ENCODE measurements at places on chromosomes 2 and 18.

DNA sequence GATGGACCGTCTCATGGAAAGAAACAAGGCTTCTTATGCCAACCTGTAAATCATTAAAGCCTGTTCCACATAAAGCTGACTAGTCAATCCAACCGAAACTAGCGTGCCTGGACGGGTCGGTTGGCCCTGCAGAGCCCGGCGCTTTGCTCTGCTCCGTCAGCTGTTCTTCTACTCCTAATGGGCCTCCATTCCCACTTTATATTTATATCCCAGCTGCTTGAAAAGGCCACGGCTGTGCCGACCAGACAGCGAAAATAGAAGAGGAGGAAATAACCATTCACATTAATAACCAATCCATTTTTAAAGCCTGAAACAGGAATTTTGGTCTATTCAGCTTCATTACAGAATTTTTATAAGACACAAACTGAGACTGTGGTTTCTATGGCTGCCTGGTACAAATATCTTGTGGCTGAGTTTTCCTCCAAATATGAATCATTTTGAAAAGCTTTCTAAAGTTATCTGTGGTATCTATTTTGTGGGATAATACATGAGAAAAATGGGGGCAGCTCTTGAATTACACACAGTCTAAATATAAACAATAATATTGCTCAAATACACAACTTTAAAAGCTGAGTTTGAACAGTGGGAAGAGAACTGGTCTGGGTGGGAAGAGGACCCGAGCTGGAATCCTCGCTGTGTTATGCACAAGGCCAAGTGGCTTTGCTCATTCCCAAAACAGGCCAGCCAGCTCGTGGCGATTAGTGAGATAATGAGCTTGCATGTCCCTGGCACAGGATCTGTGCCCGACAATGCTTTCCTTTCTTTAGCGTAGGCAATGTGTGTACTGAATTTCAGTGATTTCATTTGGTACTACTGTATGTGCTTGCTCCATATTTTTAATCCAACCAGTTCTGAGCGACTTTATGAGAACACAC is 10.5 kb upstream of the FAM124B start:
- DNase-seq, result no peak

DNA sequence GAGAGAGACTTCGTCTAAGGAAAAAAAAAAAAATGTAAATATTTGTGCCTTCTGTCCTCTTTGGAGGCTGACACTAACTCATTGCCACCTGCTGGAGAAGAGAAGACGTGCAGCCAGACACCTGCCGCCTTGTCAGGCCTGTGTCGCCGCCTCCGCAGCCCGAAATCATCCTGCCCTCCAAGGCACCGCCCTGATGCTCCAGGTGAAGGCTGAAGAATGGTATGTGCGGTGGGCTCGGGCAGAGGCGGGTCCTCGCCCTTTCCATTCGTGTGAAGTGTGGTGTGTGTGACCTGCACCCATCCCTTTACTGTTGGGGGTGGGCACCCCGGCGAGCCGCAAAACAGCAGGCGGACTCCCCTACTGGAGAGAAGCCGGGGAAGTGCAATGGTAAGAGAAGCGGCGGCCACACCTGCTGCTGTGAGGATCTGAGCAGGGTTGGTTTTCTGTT is 60.4 kb downstream of the FAM161A start:
- DNase-seq, result peak; percentile 43

- DNase-seq, result no peak
These were observed 315.0 kb downstream of the TNS1 start for GRCh38 chr2:217687771-217688170.

DNA sequence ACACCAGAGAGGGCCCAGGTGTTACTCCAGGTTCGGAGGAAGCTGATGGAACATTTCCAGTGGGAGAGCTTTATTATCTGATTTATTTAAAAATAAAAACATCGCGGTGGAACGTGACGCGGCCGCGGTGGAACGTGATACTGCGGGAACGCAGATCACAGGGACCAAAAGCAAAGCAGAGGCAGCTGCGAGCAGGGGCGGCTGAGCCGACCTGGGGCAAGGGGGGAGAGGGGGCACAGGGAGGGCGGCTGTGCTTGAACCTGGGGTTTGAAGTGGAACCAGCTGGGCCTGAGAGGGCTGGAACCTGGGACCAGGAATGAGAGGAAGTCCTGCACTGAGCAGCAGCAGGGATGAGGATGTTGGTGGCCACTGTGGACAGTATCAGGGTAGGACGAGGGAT is 583.5 kb upstream of the SALL3 start:
- DNase-seq, result no peak

DNA sequence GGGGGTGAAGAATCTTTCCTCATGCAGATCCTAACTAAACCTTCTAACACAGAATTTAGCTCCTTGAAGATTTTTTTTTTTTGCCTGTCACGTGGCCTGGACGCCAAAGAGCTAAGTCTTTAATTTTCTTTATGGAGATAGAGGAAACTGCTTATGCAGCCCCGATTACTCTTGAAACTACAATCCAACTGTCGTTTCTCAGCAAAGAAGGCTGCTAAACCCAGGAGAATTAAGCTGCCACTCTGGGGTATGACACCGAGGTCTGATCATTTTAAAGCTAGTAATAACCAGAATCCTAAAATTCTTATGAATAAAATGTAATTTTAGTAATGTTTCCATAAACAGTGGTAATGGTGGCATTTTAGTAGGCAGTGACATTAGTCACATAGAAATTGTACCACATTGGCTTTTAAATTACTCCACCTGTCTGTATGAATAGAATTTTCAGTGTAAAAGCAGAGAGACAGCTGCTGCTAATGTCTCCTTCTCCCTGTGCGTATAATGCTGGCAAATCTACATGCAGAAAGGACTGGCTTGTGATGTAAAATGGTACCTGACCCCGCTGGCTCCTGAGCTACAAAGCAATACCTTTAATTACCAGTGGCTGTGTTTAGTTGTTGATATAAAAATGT is 86.5 kb downstream of the MEIS1 start:
- no peak for DNase-seq

- DNase-seq, result no peak
These were observed 37.3 kb upstream of the ACAA2 start for GRCh38 chr18:49850636-49851035.

GRCh38 chr2:150133623-150134022 is 353.8 kb downstream of the RND3 start:
- DNase-seq, result no peak

DNA sequence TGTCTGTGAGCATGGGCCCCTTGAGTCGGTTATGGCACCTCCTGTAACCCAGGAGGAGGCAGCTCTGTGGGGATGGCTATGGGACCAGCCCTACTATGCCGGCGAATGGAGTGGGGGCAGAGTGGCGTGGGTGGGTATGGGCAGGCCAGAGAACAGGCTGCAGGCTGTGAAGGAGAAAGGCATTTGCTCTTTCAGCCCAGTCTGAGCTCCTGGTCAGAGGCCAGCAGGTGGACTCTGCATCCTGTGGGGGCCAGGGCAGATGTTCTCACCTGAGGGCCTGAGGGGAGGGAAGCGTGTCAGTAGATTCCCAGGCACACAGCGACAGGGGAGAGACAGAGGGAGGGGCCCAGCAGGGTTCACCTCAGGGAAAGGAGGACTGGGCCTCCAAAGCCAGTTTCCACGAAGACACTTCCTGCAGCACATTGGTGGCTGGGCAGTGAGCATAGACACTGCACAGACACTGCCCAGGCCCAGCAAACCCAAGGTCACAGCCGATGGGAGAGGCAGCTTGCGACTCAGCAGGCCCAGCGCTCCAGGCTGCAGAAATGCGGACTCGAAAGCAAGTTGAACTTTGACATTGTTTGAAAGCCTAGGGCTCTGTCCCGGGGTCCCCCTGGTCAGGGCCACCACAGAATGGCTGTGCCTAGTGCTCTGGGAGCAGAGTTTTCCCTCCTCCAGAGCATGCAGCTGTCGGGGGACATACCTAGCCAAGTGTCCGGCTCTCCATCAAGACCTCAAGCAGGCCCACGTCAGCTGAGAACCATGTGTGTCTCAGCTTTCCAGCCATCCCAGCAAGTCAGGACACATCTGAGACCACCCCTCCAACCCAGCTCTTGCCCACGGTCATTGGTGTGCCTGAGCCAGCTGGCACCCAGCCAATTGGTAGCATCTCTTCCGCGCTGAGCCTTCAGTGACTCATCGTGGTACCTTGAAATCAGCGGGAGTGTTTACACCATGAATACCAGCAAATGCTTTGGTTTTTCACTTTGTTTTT is 53.8 kb downstream of the TGOLN2 start:
- no peak for DNase-seq

GRCh38 chr2:129192841-129193253 is 786.6 kb upstream of the RAB6C start:
- DNase-seq, result no peak

- DNase-seq, result no peak
These were observed 2.6 kb downstream of the STK25 start for GRCh38 chr2:241505781-241506201.

DNA sequence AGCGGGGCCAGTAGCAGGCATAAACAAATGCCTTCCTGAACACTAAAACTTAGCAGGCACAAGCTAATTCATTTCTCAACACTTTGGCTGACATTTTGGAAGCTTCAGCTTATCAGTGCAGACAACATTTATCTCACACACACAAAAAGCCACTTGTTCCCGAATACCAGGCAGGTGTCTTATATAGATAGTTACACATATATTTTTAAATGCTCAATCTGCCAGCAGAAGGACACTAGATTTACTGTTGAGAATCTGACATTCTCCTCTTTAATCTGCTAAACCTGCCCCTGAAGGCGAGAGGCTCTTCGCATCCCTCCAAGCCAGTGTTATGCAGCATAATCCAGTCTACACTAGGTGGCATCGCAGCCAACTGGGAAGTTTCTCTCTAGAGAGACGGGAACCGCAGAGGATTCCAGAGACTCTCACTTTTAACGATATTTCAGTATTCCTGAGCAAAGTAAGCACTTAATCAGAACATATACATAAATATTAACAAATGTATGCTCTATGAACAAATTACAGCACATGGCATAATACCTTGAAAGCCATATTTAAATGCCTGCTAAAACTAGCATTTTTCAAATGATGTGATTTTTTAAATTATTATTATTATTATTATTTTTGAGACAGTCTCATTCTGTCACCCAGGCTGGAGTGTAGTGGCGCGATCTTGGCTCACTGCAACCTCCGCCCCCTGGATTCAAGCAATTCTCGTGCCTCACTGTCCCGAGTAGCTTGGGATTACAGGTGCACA is 90.2 kb upstream of the SCG2 start:
- no peak for DNase-seq

DNA sequence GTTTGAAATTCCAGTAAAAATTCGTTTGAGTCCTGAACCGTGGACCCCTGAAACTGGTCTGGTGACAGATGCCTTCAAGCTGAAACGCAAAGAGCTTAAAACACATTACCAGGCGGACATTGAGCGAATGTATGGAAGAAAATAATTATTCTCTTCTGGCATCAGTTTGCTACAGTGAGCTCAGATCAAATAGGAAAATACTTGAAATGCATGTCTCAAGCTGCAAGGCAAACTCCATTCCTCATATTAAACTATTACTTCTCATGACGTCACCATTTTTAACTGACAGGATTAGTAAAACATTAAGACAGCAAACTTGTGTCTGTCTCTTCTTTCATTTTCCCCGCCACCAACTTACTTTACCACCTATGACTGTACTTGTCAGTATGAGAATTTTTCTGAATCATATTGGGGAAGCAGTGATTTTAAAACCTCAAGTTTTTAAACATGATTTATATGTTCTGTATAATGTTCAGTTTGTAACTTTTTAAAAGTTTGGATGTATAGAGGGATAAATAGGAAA is 80.7 kb downstream of the ACSL3 start:
- DNase-seq, result no peak

GRCh38 chr2:39283561-39283960 is 39.8 kb upstream of the CDKL4 start:
- no peak for DNase-seq

DNA sequence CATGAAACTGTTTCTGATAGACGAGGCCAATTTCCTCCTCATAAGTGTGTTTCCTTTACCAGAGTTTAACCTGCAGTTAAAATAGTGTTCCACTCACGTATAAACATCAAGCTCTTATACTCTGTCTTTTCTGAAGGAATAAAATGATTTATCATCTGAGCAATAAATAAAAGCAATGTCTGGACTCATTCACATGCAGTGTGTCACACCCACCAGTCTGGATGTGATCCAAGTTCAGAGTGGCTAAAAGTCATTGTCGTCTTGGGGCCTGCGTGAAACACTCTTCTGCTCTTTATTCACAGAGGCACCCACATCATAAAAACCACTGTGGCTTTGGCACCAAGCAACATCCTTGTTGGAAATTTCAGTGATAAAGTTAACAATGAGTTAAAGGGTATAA is 19.5 kb upstream of the SLC9A4 start:
- DNase-seq, result no peak

DNA sequence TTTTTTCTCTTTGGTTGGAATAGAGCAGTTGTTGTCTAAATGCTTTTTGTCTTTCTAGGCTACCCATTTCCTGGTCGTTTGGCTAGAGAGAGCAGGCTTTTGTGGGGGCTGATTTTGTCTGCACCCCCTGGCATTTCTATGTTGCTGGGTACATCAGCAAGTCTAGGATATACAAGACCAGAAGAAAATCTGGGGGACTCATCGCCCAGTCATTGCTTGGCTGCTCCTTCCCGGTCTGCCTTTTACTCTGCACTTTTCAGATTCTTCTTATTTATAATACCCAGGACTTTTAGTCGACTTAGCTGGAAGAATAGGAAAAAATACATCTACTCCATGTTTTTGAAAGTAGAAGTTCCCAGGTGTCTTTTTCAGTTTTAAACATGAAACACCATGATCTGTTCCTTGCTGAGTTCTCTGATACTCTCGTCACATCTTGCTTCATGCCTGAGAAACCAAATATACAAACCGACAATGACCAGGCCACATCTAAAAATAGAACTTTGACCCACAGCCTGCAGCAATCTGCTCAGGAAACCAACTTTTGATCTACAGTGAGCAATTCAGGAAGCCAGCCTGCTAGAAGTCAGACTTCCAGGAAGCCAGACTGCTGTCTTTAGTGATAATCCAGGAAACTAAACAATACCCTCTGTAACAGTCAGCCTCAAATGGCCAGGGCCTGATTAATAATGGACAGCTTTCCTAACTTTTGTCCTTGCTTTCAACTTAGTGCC is 163.8 kb upstream of the MEX3C start:
- DNase-seq, result peak; percentile 9
